Right renal cortex interstitium (tissue), 3 donors: ENCODE measurements at places on chromosomes 2 and 18. TPM values are rescaled to one million over a fixed set of nuclear protein-coding genes. Genes with fewer than 3 reads are reported as not detected.

DNA sequence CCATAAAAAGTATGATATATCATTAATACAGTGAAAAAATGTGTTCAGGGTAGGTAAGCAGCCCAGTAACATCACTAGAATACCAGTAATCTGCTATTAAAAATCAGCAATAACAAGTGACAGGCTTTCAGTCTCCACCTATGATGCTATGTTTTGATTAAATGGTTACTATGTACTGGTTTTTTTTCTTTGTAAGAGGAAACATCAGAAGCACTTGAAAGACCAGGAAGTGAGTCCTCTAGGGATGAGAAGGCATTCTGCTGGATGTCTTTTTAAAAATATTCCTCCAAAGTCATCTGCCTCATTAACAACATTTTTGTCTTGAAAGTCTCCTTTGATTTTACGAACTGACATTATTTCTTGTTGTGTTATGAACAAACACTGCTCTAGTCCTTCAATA, 136.0 kb upstream of the FAM98A start:
- DNase-seq: no peak

The CYP1B1 gene
- 122 TPM for polyA plus RNA-seq

DNA sequence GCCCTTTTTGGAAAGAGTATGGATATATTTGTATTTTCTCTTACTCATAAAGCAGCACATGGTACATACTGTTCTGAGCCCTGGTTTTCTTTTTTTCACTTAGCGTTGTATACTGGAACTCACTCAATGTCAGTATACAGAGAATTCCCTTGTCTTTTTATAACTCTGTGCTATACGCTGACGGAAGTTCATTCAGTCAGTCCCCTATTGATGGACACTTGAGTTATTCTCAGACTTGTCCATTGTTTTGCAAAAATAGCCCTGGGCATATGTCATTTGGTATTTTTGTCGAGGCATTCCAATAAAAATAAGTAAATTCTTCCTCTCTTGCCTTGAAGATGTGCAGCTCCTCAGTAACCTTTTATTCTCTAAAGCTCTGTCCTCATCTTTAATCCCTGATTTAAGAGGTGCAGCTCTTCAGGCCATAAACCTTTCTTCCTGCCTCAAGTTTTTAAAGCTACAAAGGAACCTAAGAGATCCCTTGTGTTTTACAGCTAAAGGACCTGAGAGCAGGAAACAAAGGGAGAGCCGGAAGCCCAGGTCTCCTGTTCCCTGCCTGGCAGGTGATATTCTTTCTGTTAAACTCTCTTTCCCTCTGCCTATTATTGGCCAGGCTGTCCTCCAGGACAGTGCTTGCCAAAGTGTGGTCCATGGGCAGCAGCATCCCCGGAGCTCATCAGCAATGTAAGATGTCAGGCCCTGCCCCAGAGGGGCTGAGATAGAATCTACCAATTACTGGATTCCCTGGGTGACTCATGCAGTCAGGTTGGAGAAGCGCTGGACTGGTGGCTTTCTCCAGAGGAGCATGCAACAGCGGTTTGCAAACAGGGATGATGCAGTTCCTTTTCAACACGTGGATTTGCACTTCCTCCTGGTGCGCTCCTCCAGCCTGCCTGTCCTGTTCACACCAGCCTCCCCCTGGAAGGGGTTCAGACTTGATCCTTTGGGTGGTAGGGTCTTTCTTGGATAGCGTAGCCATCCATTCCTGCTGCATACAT, 158.0 kb downstream of the NEDD4L start:
- no peak for DNase-seq

The AP1S3 gene
- polyA plus RNA-seq: 13.5 TPM

DNA sequence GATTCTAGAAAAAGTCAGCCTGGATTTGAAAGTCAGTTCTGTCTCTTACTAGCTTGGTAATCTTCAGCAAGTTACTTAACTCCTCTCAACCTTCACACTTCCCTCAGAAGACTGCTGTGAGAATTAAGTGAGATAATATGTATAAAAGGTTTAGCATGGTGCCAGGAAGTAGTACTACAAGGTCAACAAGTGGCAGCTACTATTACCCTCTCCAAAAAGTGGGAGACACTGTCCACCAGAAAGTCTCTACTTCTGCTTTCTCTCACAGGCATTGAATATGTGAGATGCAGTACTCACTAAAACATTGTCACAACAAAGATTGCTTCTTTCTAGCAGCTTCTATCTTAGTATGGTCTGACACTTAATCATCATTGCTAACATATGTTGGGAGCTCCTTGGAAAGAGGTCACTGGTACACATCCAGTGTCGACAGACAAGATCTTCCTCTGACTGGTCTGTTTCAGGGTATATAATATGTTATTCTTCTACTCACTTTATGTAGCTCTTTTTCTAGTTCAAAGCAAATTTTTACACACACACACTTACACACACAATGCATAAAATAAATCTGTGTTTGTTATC, 47.9 kb downstream of the DOCK10 start:
- DNase-seq: no peak

The MAP3K19 gene
- polyA plus RNA-seq: 0.58 TPM
